Progenitor cell of endocrine pancreas (in vitro differentiated cells): ENCODE measurements at places on chromosomes 3 and 15.

- no peak for DNase-seq
Observed at GRCh38 chr3:5768281-5768945, 580.9 kb downstream of the EDEM1 start.

DNA sequence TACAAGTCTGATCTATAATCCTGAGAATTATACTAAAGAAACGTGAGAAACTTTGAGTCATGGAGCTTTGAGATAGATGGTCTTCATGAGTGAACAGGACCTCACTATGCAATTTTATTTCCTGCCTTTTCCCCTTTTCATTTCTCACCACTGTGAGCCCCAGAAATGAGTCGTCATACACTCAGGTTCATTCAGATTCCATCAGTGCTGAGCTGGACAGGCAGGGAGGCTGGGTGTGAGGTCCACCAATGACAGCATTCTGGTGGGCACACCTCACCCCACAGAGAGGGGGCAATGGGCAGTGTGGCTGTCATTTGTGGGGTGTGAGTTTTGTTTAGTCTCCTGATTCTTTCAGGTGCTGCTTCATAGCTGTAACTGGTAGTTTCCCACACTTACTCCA, 16.9 kb downstream of the TIGIT start:
- DNase-seq: no peak

DNA sequence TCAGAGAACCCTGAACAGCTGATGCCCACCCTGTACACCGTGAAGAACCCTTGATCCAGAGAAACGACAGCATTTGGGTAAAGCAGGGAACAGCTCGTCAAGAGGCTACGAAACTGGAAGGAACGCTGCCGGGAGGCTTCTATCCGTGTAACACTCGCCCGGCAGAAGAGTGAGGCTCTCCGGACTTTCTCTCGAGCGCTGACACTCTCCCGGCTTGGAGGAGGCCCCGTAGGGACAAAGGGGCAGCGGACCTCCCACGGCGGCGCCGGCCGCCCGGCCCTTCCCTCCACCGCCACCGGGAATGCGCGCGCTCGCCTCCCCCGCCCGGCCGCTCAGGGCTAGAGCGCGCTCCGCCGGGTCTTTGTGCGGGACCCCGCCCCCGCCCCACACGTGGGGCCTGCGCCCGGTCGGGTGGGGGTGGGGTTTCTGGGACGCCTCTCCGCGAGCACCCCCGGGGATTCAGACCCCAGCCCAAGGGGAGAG, 1.7 kb downstream of the HYAL2 start:
- peak; percentile 73 for DNase-seq

- DNase-seq: no peak
Observed at GRCh38 chr3:49707113-49707480, 12.4 kb downstream of the AMIGO3 start.

- no peak for DNase-seq
Observed at GRCh38 chr3:56976651-56977560, 83.6 kb upstream of the SPATA12 start.

- no peak for DNase-seq
Observed at GRCh38 chr3:101640256-101640655, 36.7 kb downstream of the ZBTB11 start.

- DNase-seq: no peak
Observed at GRCh38 chr3:48130321-48130904, 57.8 kb downstream of the CDC25A start.

DNA sequence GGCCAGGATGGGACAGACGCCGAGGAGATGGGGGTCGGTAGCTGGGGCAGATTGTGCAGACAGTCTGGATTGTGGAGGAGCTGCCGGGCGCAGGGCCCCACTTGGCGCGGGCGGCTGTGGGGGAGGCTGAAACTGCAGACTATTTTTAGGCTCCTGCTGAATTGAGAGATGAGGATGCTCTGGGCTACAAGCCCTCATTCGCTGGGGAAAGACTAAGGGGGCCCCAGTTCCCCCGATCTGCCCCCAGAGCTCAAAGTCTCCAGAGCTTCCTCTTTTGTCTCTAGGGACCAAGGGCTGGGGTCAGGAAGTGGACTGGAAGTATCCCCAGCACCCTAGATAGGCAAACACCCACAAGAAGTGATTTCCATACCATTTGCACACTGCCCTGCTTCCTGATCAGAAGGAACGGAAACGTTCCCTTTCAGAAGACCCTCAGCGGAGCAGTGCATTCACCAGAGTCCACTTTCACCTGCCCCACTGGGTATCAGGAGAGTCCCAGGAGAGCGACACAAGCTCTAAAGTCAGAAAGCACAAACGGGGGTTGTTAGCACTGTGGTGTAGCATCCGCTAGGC, 29.7 kb downstream of the SEMA7A start:
- no peak for DNase-seq

- DNase-seq: no peak
Observed at GRCh38 chr15:70424937-70425411, 327.3 kb upstream of the TLE3 start.

- no peak for DNase-seq
Observed at GRCh38 chr15:55194256-55194655, 2.5 kb downstream of the RSL24D1 start.
